ENCODE measurements at places on chromosomes 11 and 22.

DNA sequence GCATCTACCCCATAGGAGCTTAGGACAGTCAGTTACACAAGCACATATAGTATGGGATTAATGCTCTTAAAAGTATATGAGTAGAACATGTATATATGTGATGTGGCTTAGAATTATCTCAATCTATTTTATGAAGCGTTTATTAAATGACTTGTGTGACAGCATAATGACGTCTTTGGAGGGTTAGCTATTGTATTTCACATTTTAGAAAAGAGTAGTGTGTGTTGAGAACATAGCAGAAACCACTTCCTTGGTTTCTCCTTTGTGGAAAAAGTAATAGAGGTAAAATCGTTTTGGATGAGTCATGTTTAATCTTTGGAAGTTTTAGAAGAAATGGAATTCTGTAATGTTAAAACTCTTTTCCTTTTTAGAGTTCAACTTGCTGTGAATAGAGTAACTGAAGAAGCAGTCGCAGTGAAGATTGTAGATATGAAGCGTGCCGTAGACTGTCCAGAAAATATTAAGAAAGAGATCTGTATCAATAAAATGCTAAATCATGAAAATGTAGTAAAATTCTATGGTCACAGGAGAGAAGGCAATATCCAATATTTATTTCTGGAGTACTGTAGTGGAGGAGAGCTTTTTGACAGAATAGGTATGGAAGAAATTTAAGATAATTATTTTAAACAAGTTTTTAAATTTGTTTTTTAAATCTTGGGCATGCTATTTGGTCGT, 2.4 kb downstream of the CHEK1 start:
- no peak for DNase-seq

DNA sequence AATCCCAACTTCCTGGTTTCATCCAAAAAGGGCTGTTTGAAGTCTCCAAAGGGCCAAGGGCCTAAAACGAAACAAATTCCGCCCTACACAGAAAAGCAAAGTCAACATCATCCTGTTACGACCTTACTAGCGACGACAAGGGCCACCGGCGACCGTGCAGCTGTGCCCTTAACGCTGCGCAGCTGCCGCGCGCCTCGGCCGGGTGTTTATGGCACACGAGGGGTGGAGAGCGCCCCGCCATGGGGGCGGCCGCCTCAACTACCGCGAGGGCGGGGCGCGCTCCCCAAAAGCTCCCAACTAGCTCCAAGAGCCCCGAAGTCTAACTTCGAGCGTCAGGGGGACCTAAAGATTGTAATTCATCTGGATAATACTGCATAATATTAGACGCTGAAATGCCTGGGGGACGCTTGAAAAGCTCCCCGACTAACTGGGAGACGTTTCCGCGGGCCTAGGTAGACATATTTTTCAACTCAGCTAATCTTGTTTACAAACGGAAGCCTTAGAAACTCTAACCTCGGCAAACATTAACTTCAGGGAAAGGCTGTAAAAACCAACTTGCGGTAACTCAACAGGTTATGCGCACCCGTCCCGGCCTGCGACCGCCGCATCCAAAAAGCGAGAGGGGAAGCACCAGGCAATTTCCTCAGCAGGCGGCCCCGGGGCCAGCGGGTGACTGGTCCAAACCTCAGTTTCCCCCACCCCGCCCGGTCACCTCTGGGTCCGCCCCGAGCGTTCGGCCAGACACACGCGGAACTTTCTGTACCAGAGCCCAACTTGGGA, 694 bp downstream of the TMEM123 start:
- DNase-seq: peak; percentile 75

- no peak for DNase-seq
Observed at GRCh38 chr11:58617976-58618557, 4.4 kb upstream of the CNTF start.

DNA sequence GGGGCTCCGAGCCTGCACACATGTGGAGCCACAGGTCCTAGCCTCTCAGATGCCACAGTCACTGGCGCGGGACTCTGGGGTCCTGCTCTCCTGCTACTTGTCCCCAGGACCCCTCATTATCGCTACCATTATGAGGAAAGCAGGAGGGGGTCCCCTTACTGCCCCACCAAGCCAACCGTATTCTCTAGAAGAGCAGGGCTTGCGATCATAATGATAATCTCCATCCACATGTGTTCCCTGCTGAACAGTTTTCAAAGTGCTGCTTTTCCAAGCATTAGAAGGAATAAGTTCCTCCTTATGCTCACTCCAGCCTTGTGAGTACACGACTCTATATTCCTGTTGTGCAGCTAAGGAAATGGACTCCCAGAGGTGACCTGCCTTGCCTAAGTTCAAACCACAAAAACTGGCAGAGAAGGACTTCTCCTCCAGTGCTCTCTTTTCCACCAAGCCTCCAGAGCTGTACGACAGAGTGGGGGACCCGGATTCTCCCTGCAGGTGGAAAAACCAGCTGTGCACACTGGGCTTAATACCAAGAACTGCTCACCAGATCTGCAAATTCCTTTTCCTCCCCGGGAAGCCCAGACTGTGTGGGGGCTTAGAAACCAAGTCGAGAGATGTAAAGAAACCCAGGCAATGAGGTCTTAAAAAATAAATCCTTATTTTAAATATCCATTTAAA, 92.8 kb upstream of the DRD2 start:
- no peak for DNase-seq

DNA sequence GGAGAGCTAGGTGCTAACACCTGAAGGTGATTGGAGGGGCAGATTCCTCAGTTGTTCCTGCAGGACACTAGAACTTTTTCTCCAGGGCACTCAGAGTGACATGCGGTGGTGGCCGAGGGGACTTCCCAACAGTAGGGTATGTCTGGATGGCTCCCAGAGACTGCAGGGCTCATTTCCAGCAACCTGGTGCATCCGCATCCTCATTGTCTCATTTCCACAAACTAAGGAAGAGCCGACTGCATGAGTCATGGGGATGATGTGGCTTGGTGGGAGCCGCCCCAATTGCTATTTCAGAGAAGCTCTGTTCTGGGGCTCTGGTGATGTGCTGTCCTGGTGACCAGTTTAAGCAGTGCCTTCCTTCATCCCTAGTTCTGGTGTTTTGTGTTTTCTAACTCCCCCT, 2.8 kb upstream of the ROBO4 start:
- DNase-seq: no peak

GRCh38 chr11:9615031-9615451, 41.6 kb downstream of the WEE1 start:
- peak; percentile 61 for DNase-seq

- DNase-seq: no peak
Observed at GRCh38 chr22:25940479-25940878, 198.5 kb downstream of the MYO18B start.

- DNase-seq: no peak
Observed at GRCh38 chr11:83060965-83061364, 10.7 kb downstream of the RAB30 start.

DNA sequence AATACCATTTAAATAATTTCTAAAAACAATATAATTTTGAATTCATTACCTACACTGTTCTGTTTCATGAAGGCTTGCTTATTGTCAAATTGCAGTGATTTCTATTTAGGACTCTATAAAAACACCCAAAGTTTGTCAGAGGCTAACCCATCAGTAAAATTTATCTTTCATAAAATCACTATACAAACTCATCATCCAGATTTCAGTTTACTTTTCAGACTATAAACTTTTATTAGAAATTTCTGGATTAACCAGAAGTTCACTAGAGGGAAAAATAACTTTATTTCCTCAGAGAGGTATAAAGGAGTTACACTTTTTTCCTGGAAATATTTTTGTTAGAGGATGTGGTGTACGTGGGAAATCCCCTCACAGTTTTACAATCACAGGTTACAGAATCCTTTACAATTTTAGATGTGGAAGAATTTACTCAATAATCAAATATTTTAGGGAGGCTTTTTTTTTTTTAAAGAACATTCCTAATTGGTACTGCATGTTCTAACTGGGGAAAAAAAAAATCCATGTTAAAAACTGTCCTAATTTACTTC, 176.7 kb downstream of the SWAP70 start:
- no peak for DNase-seq

DNA sequence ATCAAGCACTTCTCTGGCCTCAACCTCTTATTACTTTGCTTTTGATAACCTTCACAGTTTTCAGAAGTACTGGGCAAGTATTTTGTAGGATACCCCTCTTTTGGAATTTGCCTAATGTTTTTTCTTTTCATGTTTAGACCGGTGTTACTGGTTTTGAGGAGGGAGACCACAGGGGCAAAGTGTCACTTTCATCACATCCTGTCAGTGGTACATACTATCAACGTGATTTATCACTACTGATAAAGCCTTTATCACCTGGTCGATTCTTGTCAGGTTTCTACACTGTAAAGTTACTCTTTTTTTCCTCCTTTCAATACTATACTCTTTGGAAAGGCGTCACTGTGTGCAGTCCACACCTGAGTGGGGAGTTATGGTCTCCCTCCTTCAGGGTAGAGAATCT, 26.7 kb downstream of the QSER1 start:
- no peak for DNase-seq

DNA sequence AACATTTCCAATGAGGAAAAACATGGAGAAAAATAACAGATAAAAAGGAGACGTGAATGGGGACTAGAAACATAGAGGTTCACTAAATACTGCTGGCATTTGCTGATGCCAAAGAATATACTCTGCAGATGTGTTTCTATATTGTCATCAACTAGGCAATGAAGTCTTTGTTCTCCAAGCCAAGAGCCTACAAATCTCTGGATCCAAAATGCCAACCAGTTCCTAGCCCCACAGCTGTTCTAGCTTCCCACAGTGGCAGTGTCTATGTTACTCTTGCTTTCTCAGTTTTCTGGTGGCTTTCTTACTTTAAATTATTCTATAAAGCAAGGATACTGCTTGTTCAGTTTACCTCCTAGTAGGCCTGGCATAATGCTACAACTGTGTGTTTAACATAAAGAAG, 977.9 kb upstream of the CCDC90B start:
- DNase-seq: no peak

DNA sequence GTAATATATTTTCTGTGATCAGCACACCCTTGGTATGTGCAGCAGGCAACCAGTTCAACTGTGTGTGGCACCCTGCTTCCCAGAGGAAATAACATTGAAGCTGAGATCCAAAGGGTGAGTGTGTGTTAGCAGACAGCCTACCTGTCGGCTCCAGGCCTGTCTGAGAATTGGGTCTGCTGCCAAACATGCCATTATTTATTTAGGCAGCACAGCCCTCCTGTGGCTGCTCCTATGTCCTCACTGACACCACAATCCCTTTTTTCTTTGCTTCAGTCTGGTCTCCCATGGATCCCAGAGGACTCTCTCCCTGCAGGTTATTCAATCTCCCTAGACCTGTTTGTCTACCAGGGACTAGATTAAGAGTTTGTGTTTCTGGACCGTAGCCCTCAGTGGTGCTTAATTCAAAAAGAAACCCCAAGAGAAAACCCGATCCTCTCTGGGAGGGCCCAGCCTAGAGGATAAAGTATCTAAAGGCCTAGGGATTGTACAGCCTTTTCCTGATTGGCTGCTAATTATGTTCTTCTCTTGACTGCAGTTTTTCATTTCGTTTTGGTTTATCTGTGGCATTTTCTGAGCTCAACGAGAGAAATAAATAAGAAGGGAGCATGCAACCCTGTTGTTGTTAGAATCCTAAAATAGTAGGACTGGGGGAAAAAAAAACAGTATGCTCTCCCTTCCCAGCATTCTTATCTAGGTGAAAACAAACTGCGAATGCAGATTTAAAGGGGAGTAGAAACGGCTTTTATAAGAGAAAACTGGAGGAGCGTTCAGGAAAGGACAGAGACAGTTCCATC, 24.1 kb downstream of the KCNE3 start:
- DNase-seq: no peak

- DNase-seq: no peak
Observed at GRCh38 chr11:30561691-30562415, 24.3 kb downstream of the MPPED2 start.
